Cerebellum (tissue), 4 donors: ENCODE measurements at places on chromosomes 12 and 14.

- no peak for DNase-seq
Measured at GRCh38 chr14:33573301-33573880, 377.5 kb downstream of the EGLN3 start.

- no peak for DNase-seq
Measured at GRCh38 chr12:80317307-80317706, 126.7 kb upstream of the PTPRQ start.

DNA sequence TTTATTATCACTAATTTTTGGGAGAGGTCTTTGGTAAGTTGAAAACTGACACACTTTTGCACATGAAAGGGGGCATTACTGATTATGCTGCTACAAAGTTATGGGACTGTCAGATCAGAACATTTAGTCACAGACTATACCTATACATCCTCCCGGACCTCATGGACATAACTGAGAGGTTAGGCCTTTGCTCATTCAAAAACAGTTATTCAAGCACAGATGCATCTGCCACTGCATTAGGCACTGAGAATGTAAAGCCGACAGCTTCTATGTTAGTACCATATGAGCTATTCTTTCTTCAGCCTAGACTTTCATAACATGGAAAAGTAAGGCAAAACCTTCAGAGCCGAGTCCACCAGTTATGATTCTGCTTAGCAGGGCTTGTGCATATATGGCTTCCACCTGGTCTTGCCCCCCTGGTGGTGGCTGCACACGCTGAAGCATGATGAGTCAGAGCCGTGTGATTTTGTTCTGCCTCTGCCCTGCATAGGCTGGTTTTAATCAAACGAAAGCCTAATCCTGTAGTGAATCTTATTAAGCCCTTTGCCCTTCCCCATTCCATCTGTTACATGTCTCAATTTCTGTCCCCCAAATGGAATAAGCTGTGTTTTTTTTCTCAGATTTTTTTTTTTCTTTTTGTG, 21.8 kb upstream of the RNU6-8 start:
- DNase-seq = peak; percentile 25

GRCh38 chr12:74890237-74890599, 319.4 kb downstream of the KCNC2 start:
- peak; percentile 1 for DNase-seq

- DNase-seq = no peak
Measured at GRCh38 chr14:99940064-99940463, 125.2 kb upstream of the EVL start.

DNA sequence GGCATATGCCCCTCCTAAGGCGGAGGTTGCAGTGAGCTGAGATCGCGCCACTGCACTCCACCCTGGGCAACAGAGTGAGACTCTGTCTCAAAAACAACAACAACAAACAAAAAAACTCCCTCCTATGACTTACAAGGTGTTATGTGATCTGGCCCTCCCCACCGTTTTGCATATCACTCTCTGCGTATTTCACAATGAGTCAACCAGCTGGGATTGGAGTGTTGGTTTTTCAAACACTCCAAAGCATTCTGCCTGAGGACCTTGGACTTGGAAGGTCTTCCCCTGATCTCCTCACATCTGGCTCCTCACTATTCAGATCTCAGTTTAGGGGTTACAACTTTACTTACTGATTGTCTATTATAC, 14.0 kb downstream of the MANSC1 start:
- no peak for DNase-seq

DNA sequence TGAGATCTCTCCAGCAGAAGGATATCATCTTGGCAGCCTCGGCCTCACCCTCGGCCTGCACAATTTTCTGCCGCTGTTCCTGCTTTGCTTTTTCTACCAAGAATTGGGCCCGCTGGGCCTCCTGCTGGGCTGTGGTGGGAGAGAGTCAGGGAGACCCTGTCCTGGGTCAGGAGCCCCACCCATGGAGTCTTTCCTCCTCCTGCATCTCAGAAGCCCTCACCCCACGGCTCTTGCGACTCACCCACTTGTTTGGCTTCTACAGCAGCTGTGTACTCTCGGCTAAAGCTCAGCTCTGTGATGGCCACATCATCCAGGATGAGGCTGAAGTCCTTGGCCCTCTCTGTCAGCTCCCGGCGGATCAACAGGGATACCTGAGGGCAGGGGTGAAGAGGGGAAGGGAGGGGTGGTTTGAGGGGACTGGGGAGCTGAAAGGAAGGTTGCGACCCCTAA, 2.8 kb downstream of the PHB2 start:
- DNase-seq = no peak

GRCh38 chr12:24901576-24902461, 47.1 kb downstream of the BCAT1 start:
- DNase-seq = no peak

GRCh38 chr12:103814436-103814835, 26.6 kb downstream of the NT5DC3 start:
- no peak for DNase-seq

GRCh38 chr12:2768224-2768961, 26.4 kb upstream of the FKBP4 start:
- no peak for DNase-seq

DNA sequence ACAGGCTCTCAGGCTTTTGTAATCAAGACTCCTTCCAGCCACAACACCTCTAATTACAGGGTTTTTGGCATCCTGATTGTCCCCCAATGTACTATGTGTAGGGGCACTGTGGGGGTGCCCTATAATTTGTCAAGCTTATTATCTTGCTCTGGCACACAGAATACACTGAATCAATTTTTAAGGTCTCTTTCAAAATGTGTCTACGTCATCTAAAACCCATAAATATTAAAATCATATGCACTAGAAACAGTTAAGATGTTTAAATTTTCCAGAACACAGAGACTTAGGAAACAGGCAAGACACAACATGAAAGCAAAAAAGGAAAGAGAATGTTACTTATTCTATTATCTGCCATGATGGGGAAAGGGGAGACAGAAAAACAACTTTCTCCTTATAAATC, 665.7 kb downstream of the NRXN3 start:
- no peak for DNase-seq

GRCh38 chr12:65603438-65604351, 220.6 kb upstream of the HMGA2 start:
- peak; percentile 1 for DNase-seq

DNA sequence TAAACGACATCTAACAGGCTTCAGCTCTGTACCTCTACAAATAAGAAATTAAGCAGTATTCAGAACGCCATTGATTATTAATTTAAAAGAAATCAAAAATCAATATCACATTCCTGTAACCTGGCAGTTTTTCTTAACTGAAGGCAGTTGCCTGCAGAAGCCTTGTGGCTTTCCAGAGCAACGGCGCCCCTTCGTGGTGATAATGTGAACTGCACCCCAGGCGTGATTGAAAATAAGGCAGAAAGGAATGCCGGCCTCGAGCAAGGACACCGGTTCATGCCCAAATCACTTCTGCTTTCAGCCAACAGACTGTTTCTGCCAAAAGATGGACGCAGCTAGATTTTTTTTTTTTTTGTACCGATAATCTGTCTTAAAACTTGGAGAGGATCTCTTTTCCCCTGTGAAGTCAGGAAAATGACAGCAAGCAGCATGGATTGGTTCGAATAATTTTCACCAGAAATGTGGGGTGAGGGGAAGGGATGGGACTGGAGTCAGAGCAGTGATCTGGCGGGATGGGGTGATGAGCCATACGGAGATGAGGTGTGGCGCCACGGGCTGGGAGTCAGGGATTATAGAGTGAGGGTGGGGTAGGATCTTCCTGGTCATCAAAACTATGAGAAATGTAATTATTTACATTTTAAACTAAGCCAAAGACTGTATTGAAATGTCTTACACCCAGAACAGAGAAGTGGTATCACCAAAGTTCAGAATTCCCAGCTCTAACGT, 473.0 kb downstream of the DPF3 start:
- peak; percentile 21 for DNase-seq

- no peak for DNase-seq
Measured at GRCh38 chr12:94777936-94778335, 127.6 kb upstream of the TMCC3 start.

DNA sequence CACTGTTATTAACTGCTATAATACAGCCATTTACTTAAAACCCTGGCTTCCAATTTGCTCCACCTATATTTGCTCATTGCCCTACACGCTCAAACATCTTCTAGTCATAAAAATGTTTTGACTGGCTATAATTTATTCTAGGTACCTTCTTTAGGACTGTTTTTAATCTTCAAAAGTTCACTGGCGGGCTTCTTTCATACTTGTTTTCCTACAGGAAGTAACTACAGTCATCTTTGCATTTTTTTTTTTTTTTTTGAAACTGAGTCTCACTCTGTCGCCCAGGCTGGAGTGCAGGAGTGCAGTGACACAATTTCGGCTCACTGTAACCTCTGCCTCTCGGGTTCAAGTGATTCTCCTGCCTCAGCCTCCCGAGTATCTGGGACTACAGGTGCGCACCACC, 32.5 kb downstream of the MPHOSPH9 start:
- no peak for DNase-seq

DNA sequence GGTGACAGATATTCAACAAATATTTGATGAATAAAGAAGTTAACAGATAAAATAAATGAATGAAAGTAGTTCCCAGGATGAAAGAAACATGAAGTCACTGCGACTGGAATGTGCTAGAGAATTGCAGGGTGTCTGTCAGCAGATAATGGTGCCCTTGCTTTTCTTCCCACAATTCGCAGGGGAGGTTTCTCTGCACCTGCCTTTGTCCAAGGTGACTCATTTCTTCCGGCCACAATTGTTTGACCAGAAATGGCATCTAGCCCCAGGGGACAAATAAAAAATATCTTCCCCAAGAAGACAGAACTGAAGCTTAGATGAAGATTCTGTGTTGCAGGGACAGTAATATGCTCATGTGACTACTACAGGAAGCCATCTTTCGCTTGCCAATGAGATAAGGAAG, 316.1 kb upstream of the TBX3 start:
- DNase-seq = no peak

- DNase-seq = no peak
Measured at GRCh38 chr14:44901696-44902095, 60.1 kb downstream of the KLHL28 start.

GRCh38 chr12:120933786-120934185, 29.6 kb upstream of the SPPL3 start:
- no peak for DNase-seq

DNA sequence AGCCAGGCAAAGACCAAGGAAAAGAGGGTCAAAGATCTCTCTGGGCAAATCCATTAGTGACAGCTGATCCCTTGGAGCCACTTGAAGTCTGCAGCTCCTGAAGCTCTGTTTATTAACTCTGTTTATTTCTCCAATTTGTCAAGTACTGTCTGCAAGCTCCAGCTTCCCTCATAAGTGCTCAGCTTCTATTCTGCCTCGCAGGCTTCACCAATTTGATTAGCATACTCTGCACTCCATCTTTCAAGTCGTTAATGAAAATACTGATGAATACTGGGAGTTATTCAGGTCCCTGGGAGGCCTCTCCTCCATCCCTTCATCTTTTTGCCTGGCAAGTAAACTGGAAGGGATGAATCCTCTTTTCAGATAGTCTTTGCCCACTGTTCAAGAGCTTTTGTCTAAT, 54.3 kb downstream of the TTC9 start:
- DNase-seq = no peak

DNA sequence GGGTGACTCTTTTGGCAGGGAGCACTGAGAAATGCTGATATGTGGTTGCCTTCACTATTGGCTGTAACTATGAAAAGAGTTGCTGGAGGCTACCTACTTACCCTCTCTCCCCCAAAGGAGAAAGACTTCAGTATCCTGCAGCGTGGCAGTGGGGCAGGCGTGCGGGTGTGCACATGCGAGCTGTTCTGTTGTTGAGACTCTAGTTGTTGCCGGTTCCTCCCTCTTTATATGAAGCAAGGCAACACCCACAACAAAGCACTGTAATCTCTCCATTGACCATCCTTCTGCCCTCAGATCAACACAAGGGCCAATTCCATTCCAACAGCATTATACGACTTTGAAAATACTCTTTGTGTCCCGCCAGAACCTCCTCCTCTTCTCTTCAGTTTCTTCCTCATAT, 259.4 kb downstream of the CACNA1C start:
- DNase-seq = no peak

DNA sequence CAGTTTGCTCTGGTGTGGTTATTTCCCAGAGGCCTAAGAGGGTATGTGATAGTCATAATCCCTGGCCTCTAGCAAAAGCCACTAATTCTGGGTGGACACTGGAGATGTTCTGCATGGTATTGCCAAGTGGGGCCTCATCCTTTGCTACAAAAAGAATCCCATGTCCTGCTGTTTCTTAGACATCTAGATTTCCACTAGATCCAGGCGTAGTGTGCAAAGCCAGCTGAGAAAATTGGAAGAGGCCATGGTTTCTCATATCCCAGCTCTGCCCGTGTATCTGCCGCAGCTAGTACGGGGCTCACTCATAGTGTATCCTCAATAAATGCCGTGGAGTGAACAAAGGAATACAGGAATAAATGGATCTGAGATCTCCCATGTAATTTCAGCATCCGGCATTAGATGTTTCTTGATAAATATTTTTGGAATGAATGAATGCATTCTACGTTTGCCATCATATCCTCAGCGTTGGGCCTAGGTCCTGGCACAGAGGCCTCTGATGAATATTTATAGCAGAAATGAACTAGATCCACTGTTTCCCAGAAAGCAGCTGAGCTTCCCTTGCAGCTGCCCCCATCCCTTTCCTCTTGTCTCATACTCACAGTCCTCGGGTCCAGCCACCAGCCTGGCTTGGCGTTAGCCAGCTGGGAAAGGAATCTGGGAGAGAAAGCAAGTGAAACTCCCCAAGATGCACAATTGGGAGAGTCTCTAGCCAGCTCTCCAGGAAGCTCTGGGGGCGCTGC, 76.3 kb upstream of the NOS1 start:
- no peak for DNase-seq

DNA sequence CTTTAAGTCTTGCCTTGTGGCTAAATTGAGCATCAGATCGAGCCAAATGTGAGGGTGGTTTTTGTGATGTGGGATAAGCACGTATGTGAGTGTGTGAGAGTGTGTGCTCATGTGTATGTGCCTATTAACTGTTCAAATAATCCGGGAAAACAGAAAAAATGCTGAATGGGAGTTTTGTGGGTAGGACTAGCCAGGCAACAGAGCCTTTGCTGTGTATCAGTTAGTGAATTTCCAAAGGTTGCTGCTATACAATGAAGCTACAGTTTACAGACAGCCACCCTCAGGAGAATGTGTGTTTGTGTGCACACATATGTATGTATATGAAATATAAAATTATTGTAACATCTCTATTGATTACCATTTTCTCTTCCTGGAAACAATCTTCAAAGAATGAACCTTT, 154.0 kb downstream of the SOX5 start:
- DNase-seq = no peak

- no peak for DNase-seq
Measured at GRCh38 chr14:37816135-37816534, 220.7 kb downstream of the TTC6 start.

GRCh38 chr12:24931666-24932405, 17.1 kb downstream of the BCAT1 start:
- DNase-seq = no peak

- DNase-seq = no peak
Measured at GRCh38 chr12:130832561-130833209, 6.4 kb downstream of the STX2 start.
